MCF 10A (cell line): ENCODE measurements at places on chromosomes 12 and 14.

DNA sequence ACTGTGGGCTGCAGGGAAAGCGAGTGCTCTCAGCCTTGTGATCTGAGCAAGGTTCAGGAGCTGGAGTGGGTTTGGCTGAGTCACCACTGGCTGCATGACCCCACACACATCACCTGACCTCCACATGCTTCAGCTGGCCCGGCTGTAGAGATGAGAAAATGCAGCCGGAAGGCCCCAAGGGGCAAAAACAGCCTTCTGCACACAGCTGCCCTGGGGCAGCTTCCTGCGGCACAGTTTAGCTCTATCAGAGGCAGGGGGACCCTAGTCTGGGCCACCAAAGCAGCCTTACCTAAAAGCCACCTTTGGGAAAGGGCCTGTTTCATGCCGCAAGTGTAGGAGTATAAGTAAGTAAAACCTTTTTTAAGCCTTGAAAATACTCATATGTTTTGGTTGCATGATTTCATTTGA is 123.3 kb downstream of the SSPN start:
- H3K4me3 ChIP-seq, result peak overlapping the region; percentile 53
- no peaks in the 10 kb centered on the region for H3K27me3 ChIP-seq
- peak; percentile 88 for DNase-seq
- peaks cover 32% of the 10 kb centered on the region for H3K4me1 ChIP-seq
- no peaks in the 10 kb centered on the region for H3K36me3 ChIP-seq

DNA sequence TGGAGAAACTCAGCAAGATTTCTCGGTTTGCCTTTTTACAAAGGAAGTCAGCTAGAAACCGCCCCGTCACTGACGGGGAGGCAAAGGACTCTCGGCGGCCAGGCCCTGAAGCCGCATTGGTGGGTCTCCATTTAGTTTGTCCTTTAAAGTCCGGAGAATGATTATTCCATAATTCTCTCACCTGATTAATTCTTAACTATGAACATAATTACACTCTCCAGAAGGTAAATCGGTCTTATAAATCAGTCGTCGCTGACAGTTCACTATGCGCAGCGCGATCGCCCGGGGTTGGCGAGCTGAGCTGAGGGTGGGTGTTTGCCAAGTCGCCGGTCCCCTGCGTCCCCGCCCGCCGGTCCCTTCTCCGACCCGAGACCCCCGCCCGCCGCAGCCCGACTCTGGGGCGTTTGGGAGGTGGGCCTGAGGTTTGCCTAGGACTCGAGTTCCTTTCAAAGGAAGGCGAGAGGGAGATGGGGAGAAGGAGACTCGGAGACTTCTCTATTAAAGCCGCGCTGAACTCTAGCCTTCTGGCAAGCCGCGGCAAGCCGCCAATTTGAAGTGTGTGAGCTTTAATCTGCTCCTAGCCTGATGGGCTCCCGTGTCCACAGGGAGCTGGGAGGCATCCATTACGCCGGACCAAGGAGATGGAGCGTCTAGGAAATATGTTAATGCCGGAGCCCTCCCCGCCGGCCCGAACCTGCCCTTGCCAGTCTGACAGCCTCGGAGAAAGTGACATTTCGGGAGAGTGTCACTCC is 392.9 kb downstream of the NOVA1 start:
- DNase-seq, result no peak
- no peak overlapping the region for H3K27ac ChIP-seq
- H3K4me1 ChIP-seq, result no peaks in the 10 kb centered on the region
- H3K36me3 ChIP-seq, result no peaks in the 10 kb centered on the region

DNA sequence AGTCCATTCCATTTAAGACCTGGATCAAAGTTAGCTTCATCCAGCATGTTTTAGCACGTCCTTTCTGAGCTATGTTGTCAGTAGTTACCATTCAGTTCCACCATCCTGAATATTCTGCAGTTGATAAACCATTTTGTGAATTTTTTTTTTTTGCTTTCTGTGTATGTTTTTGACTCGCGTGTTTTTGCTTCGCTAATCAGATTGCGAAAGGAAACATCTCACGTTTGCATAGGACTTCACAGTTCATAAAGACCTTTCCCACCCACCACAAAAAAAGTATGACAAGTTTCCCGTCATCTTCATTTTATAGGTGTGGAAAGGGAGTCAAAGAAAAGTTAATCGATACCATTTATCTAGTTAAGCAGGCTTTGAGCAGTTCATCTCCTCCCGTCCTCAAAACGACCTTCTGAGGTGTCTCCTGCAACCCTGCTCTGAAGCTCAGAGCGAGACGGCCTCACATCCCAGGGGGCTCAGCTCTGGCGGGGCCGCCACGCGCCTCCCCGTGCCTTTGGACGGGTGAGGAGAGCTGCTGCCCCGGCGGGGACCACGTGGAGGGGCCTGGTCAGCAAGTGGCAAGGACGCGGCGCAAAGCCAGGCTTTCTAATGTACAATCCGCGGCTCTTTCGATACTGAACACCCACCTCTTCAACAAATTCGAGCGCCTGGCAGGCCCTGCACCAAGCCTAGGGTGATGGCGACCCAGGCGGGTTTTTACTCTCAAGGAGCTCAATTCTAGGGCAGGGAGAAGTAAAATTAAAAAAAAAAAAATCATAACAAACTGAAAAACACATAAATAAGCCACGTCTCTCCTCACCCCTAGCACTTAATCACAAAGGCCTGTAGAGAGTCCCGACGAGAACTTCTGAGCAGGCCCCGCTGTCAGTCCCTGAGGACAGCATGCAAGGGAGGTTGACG is 988 bp upstream of the TMEM263 start:
- H3K36me3 ChIP-seq, result peaks cover 6% of the 10 kb centered on the region
- H3K27me3 ChIP-seq, result no peaks in the 10 kb centered on the region
- H3K4me3 ChIP-seq, result peak overlapping the region; percentile 95
- peaks cover 9% of the 10 kb centered on the region for H3K4me1 ChIP-seq
- peak overlapping the region; percentile 89 for H3K27ac ChIP-seq
- no peak for DNase-seq

- H3K36me3 ChIP-seq, result no peaks in the 10 kb centered on the region
- no peak overlapping the region for H3K27ac ChIP-seq
- no peak overlapping the region for H3K4me3 ChIP-seq
- no peak for DNase-seq
Observed at GRCh38 chr14:23409475-23409874, 1.4 kb upstream of the MYH6 start.

- peak; percentile 66 for DNase-seq
- no peak overlapping the region for H3K27ac ChIP-seq
- H3K4me3 ChIP-seq, result no peak overlapping the region
- no peaks in the 10 kb centered on the region for H3K27me3 ChIP-seq
- peaks cover 6% of the 10 kb centered on the region for H3K4me1 ChIP-seq
Observed at GRCh38 chr12:2198005-2198501, 145.3 kb downstream of the CACNA1C start.

- no peak overlapping the region for H3K4me3 ChIP-seq
- peaks cover 12% of the 10 kb centered on the region for H3K27me3 ChIP-seq
- no peak for DNase-seq
- no peak overlapping the region for H3K27ac ChIP-seq
- H3K4me1 ChIP-seq, result no peaks in the 10 kb centered on the region
Observed at GRCh38 chr12:81472934-81473333, 286.2 kb downstream of the PPFIA2 start.

GRCh38 chr14:64212666-64213065 is 81.5 kb downstream of the ESR2 start:
- no peak for DNase-seq
- peaks cover 93% of the 10 kb centered on the region for H3K36me3 ChIP-seq
- no peak overlapping the region for H3K4me3 ChIP-seq
- H3K27ac ChIP-seq, result no peak overlapping the region
- no peaks in the 10 kb centered on the region for H3K4me1 ChIP-seq

GRCh38 chr12:113261847-113262470 is 40.7 kb downstream of the TPCN1 start:
- peaks cover 9% of the 10 kb centered on the region for H3K4me1 ChIP-seq
- H3K27me3 ChIP-seq, result no peaks in the 10 kb centered on the region
- peaks cover 58% of the 10 kb centered on the region for H3K36me3 ChIP-seq
- H3K27ac ChIP-seq, result no peak overlapping the region
- DNase-seq, result no peak
- H3K4me3 ChIP-seq, result no peak overlapping the region

GRCh38 chr12:62657363-62657632 is 190.7 kb downstream of the MON2 start:
- DNase-seq, result no peak
- H3K4me1 ChIP-seq, result peaks cover 4% of the 10 kb centered on the region
- H3K36me3 ChIP-seq, result no peaks in the 10 kb centered on the region
- no peak overlapping the region for H3K4me3 ChIP-seq

DNA sequence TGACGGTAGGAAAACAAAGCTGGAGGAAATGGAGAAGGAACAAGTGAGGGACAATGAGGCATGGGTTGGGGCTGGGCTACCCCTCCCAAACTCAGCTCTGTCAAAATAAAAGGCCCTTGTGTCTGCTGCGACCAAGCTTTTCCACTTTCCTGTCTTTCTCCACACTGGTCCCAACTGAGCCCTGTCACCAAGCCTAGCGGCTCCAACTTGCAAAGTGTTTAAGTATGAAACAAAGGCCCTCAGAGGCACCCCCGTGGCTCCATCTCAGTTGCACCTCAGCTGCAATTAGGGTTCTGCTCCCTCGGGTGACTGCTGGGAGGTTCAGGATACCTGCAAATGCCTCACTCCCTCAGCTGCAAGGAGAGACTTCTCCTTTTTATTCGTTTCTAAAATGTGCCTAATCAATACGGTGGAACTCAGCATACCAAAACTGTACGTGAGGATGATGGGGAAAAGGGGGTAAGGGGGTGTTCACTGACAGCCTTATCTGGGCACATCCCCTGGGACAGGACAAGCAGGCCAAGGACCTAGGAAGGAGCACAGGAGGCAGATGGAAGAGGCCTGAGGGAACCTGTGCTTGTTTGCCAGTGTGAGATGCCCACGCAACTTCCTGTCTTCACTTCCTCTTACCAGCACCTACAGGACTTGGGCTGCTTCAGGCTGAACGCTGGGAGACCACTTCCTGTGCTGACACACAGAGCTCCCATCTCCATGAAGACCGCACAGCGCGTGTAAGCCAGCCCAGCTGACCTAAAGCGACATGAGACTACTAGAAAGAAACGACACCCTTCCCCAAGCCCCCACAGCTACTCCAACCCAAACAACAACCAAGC is 8.9 kb downstream of the VAMP1 start:
- no peaks in the 10 kb centered on the region for H3K4me1 ChIP-seq
- no peaks in the 10 kb centered on the region for H3K27me3 ChIP-seq
- H3K36me3 ChIP-seq, result peaks cover 47% of the 10 kb centered on the region

- no peak overlapping the region for H3K4me3 ChIP-seq
- peak; percentile 50 for DNase-seq
- H3K27me3 ChIP-seq, result no peaks in the 10 kb centered on the region
- peak overlapping the region; percentile 49 for H3K27ac ChIP-seq
Observed at GRCh38 chr12:118418385-118419057, 42.2 kb downstream of the SUDS3 start.

DNA sequence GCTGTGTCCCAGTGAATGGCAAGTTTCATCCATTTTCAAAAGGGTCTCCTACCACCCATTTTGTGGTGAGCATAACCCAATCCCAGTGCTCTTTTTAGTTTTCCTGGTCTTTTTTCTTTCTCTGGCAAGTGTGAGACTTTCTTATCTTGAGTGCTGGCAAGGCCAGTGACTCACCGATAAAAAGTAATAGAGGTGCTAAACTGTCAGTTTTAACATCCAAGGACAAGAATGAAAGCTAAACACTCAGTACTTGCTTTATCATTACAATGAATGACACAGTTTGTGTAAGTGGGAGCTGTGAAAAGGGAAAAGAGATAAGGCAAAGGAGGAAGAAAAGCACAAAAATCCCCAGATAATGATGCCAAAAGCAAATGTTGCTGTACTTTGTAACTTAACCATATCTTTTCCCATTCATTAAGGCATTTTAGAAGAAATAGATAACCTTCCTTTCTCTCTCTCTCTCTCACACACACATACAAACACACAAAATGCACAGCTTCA is 4.9 kb upstream of the LRIG3 start:
- H3K36me3 ChIP-seq, result no peaks in the 10 kb centered on the region
- no peak overlapping the region for H3K4me3 ChIP-seq
- no peaks in the 10 kb centered on the region for H3K27me3 ChIP-seq
- H3K27ac ChIP-seq, result no peak overlapping the region

- H3K36me3 ChIP-seq, result peaks cover 14% of the 10 kb centered on the region
- H3K4me1 ChIP-seq, result peaks cover 28% of the 10 kb centered on the region
- peak overlapping the region; percentile 92 for H3K4me3 ChIP-seq
- no peaks in the 10 kb centered on the region for H3K27me3 ChIP-seq
- peak overlapping the region; percentile 92 for H3K27ac ChIP-seq
Observed at GRCh38 chr14:104752423-104752734, 568 bp upstream of the SIVA1 start.

GRCh38 chr12:96414637-96415036 is 14.4 kb upstream of the CDK17 start:
- DNase-seq, result no peak
- H3K27ac ChIP-seq, result peak overlapping the region; percentile 25
- H3K4me1 ChIP-seq, result peaks cover 14% of the 10 kb centered on the region
- H3K27me3 ChIP-seq, result no peaks in the 10 kb centered on the region
- H3K4me3 ChIP-seq, result no peak overlapping the region

DNA sequence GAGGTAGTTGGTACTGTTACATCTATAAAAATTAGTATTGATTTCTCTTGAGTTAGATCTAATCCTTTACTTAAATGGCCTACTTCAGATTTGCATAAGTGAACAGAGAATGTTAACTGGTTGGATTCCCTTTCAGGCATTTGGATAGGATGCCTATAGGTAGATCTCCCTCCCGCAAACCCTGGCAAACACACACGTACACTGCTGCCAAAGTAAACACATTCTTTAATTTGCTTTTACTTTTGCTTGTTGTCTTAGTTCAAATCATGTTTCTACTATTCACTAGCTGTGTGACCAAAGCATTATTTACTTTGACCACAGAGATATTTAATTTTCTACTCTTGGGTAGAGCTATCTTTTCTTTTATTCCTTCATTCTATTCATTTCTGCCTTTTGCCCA is 936.1 kb upstream of the FBXO33 start:
- peak; percentile 38 for DNase-seq
- peak overlapping the region; percentile 20 for H3K4me3 ChIP-seq
- H3K27me3 ChIP-seq, result no peaks in the 10 kb centered on the region
- H3K27ac ChIP-seq, result no peak overlapping the region
- peaks cover 27% of the 10 kb centered on the region for H3K4me1 ChIP-seq
- no peaks in the 10 kb centered on the region for H3K36me3 ChIP-seq

- peak overlapping the region; percentile 55 for H3K27ac ChIP-seq
- DNase-seq, result no peak
- no peaks in the 10 kb centered on the region for H3K27me3 ChIP-seq
- H3K4me1 ChIP-seq, result peaks cover 18% of the 10 kb centered on the region
Observed at GRCh38 chr14:92988786-92989755, 66.1 kb downstream of the CHGA start.

GRCh38 chr12:21559855-21560569 is 33.9 kb downstream of the SPX start:
- peak overlapping the region; percentile 61 for H3K4me3 ChIP-seq
- H3K4me1 ChIP-seq, result peaks cover 15% of the 10 kb centered on the region
- peak; percentile 89 for DNase-seq
- H3K36me3 ChIP-seq, result no peaks in the 10 kb centered on the region
- H3K27ac ChIP-seq, result peak overlapping the region; percentile 97
- H3K27me3 ChIP-seq, result no peaks in the 10 kb centered on the region

DNA sequence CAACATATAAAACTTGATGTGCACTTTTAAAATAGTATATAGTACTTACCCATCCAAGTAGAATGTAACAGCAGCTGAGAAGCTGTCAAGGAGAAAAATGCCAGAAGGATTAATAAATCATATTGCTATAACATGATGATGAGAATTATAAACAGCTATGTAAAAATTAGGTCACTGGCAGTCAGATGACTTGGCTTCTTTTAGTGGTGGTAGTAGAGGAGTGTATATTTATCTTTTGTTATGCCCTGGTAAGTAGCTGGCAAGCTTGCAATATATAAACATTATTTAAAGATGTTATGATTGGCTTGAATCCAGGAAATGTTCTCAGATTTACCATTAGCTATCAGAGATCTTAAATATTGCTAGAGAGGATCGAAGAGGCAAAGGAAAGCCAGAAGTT is 471.0 kb upstream of the MGAT4C start:
- H3K4me1 ChIP-seq, result peaks cover 22% of the 10 kb centered on the region
- H3K27ac ChIP-seq, result no peak overlapping the region
- DNase-seq, result peak; percentile 72
